Esophagus muscularis mucosa (tissue), 4 donors: ENCODE measurements at places on chromosomes 1 and 21. TPM values are rescaled to one million over a fixed set of nuclear protein-coding genes. Genes with fewer than 3 reads are reported as not detected.

Gene EVI5
- 55.2 TPM for total RNA-seq

DNA sequence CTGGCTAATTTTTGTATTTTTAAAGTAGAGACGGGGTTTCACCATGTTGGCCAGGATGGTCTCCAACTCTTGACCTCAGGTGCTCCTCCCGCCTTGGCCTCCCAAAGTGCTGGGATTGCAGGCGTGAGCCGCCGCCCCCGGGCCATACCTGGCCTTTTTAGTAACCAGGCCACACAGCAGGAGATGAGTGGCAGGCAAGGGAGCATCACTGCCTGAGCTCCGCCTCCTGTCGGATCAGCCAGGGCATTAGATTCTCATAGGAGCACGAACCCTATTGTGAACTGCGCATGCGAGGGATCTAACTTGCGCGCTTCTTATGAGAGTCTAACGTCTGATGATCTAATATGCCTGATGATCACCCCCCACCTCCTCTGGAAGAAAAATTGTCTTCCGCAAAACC, 308.7 kb upstream of the PRMT6 start:
- DNase-seq: no peak

- no peak for DNase-seq
Measured at GRCh38 chr1:43783671-43784205, 76.4 kb downstream of the ST3GAL3 start.

GRCh38 chr1:173405834-173406233, 71.3 kb upstream of the PRDX6 start:
- no peak for DNase-seq

GRCh38 chr21:25518491-25518911, 88.8 kb downstream of the MRPL39 start:
- DNase-seq: no peak

- no peak for DNase-seq
Measured at GRCh38 chr21:29904359-29905282, 35.2 kb downstream of the GRIK1 start.

Gene FCGR3B
- total RNA-seq: 5.0 TPM

Gene CD1E
- total RNA-seq: not detected

DNA sequence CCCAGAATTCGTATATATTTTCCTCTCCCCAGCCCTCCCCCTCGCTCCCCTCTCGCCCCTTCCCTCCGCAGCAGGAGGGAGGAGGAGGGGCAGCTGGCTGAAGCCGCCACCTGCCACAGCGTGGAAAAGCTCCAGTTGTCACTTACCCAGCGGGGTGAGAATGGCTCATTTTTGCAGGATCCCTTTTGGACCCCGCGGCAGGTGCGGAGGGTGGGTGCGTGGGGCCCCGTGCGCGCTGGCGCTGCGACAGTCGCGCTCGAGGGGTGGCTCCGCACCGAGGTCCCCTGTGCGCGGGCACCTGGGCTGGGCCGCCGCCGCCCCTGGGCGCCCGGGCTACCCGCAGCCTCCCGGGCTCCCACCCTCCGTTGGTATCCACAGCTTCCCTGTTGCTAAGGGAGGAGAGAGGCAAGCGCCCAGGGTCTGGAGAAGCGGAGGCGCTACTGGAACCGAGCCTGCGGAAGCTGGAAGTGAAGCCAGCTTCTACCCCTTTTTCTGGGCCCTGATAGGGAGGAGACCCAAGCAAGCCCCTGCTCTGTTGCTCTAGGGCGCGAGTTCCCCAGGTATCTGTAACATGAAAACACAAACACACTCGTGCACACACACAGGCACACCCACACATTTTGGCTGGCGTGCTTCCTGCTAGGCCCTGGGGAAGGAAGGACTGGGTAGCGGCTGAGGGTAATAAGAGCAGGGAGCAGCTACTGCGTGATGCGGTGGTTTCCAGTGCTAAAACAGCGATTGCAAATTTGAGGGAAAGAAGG, at the start of gene ERICH3:
ERICH3 (minus strand) TSS at position 442 of the 761 bp plus-strand sequence; CDS start at position 169, 273 bp downstream.
- DNase-seq: no peak

Gene ARMH1
- 0.42 TPM for total RNA-seq

- DNase-seq: no peak
Measured at GRCh38 chr1:86491171-86491950, 22.6 kb downstream of the CLCA1 start.

GRCh38 chr1:198003468-198003867, 86.3 kb downstream of the LHX9 start:
- DNase-seq: no peak

Gene NPHS2
- total RNA-seq: not detected

Gene NPL
- 6.6 TPM for total RNA-seq

GRCh38 chr1:162922201-162922600, 61.2 kb upstream of the CCDC190 start:
- DNase-seq: no peak

DNA sequence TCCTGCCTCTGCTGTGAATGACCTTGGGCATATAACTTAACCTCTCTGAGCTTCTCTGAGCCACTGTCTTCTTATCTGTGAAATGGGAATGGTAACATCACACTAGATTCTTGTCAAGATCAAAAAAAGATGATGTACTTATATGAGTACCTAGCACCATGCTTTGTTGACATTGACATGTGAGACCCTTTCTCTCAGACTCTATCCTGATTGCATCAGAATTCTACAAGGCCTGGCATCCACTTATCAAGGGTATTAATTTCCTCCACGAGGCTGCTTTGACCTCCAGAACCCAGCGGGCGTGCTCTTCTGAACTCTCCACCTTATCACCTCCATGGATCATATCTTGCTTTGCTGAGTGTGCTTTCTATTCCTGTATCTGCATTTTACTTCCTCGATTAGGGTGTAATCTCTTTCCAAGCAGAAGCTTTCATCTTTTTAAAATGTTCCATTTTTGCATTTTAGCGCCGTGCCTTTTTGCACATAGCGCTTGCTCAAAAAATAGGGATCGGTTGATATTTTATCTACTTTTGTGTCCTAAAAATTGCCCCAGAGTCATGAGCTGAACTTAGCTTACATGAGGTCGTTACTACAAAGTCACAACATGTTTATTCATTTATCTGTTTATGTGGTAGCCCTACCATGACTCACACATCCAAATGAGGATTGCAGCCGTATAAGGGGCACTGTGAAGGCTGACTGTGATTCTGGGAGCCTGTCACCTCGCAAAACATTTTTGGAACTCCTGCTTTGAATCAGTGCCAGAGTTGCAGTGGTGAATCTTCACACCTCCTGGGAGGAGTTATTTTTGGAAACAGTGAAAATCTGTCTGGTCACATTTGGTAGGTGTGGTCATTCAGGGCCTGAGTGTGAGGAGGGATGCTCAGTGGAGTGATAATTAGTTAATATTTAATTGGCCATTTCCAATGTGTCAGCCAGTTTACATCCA, 63.2 kb downstream of the IER5 start:
- DNase-seq: no peak

GRCh38 chr1:241679961-241680360, 27.9 kb downstream of the WDR64 start:
- no peak for DNase-seq

DNA sequence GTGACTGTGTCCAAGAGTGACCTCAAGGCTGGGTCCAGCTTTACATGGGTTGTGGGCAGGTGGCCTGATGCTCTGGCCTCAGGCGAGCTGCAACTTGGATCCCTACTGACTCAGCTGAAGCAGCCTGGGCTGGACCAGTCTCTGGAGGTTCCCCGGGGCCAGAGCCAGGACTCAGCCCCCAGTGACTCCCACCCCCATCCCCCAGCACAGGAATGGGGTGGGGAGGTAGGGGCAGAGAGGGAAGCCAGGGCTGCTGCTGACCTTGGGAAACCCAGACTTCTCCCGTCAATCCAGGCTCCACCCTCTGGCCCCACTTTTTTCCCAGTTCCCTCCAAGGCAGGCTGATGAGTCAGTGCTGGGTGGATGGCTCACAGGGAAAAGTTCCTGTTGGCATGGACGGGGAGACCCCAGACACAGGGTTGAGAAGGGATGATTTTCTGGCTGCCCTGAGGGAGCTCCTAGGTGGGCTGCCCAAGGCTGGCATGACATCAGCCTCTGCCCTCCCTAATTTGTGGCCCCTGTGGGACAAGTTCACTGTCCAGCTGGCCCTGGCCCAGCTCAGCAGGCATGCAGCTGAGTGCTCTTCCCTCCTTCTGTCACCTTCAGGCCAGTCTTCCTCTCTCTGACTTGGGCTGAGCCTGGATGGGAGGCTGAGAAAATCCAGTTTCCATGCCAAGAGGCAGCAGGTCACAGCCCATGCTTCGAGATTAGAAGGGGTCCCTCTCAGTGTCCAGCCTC, 2.2 kb downstream of the ZC3H12A start:
- DNase-seq: no peak

GRCh38 chr1:208763971-208764370, 519.8 kb upstream of the PLXNA2 start:
- no peak for DNase-seq

Gene KCNJ6
- not detected for total RNA-seq

DNA sequence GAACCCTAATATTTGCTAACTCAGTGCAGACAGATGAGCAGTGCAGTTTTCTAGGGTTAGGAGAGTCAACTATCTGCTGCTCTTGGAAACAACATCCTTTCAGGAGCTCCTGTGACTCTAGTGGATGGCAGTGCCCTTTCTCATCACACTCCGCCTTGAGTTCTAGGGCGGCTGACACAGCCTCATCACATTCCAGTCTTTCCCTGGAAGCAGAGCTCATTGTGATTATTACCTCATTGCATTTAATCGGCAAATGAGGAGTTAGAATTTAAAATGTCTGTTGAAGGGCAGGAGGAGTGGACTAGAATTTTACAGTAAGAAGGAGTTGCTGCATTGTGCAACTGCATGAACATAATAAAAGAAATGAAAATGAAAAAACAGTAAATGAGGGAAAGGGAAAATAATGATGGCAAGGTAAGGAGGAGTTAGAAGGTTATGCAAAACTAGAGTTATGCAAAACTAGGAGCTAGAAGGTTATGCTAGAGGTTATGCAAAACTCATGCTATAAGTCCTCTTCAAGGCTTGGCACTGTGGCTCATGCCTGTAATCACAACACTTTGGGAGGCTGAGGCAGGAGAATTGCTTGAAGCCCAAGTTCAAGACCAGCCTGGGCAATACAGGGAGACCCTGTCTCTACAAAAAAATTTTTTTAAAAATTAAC, 6.9 kb upstream of the PTGFRN start:
- DNase-seq: no peak

- DNase-seq: no peak
Measured at GRCh38 chr1:64378826-64379225, 91.1 kb upstream of the CACHD1 start.

Gene OR2L8
- not detected for total RNA-seq

- no peak for DNase-seq
Measured at GRCh38 chr1:15157524-15158399, 4.2 kb downstream of the TMEM51 start.

DNA sequence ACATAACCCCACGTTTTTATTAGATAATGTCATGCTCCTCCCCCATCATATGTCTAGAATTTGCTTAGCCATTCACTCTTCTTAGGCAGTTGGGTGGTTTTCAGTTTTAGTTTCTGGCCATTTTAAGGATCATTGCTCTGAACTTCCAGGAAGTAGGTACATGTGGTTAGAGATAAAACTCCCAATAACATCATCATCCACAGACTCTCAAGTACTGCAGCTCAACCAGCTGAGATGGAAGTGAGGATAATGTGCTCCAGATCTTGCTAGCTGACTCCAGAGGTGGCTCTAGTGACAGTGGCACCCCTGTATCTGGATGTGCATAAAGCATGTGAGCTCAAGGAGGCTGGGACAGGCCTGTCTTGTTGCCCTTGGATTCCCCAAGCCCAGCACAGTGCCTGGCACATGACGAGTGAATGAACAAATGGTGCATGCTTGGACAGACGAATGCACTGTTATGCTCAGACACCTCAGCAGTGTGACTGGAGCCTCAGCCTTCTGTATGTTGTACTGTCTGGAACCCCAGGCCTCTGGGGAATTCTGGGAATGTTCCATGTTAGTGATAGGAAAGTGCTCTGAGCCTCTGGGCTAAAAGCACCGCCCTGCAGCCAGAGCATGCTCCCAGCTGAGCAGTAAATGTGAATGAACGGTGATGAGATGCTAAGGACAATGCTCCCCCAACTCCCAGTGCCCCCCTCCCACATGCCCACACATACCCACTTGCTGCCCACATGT, 16.4 kb upstream of the KCNN3 start:
- no peak for DNase-seq

DNA sequence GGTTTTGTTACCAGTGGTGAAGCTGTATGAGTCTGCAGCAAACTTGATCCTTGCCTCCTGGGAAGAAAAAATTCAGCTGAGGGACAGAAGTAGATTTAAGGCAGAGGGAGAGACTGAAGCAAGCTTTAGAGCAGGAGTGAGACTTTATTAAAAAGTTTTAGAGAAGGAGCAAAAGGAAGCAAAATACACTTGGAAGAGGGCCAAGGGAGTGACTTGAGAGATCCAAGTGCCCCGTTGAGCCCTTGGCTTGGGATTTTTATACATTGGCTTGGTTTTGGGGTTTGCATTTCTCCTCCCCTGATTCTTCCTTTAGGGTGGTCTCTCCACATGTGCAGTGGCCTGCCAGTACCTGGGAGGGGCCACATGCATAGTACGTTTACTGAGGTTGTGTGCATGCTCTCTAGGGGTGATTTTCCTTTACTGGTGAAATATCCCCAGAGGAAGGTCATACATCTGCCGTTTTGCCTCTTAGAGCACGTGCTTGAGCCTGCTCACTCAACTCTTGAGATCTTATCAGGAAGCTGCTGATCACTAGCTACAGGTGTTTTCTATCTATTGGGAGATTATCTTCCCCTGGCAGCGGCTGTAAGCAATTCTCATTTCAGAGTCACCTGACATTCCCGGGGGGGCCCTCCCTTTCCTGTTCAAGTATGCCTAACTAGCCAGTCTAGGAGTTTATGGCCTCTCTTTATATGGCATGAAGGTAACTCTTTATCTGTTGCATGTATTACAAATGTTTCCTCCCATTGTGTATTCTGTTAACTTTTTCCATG, 20.3 kb downstream of the FASLG start:
- DNase-seq: no peak

Gene TFF2
- total RNA-seq: not detected

DNA sequence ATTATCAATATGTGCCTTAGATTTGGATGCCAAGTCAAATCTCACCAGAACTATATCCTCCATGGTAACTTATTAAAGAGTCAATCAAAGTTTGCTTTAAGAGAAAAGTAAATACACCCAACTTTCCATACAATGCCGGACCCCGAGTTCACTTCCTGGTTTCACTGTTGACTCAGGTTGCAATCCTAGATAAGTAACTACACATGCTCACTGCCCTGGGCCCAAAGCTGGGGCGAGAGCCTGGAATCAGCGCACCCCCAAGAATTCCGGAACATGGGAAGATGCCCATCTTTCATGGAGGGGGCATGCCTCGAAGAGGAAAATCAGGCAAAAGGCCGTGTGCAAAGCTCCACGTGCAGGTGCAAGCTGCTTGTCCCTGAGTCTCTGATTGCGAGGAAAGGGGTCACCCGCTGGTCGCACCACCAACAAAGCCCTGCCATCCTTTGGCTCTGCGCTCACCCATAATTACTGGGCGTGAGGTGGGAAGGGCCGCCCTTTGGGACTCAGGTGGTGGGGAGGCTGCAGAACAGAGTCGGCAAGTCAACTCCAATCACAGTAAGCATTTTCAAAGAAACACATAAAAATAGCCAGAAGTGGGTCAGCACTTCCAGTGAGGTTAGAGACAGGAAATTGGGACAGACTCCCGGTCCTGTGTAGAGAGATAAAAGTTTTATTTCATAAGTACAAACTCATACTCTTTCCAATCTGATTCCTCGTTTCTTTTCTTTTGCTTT, 167.7 kb downstream of the TOMM20 start:
- DNase-seq: no peak

- no peak for DNase-seq
Measured at GRCh38 chr1:38051079-38051543, 4.5 kb upstream of the POU3F1 start.
